ENCODE measurements at places on chromosomes 1 and 21.

GRCh38 chr1:164592634-164593033 lies 33.6 kb downstream of the PBX1 start:
- no peak for DNase-seq

- no peak for DNase-seq
Observed at GRCh38 chr1:240823357-240823756, 211.4 kb upstream of the GREM2 start.

GRCh38 chr1:153355445-153356071 lies 2.1 kb upstream of the S100A9 start:
- DNase-seq, result peak; percentile 58

DNA sequence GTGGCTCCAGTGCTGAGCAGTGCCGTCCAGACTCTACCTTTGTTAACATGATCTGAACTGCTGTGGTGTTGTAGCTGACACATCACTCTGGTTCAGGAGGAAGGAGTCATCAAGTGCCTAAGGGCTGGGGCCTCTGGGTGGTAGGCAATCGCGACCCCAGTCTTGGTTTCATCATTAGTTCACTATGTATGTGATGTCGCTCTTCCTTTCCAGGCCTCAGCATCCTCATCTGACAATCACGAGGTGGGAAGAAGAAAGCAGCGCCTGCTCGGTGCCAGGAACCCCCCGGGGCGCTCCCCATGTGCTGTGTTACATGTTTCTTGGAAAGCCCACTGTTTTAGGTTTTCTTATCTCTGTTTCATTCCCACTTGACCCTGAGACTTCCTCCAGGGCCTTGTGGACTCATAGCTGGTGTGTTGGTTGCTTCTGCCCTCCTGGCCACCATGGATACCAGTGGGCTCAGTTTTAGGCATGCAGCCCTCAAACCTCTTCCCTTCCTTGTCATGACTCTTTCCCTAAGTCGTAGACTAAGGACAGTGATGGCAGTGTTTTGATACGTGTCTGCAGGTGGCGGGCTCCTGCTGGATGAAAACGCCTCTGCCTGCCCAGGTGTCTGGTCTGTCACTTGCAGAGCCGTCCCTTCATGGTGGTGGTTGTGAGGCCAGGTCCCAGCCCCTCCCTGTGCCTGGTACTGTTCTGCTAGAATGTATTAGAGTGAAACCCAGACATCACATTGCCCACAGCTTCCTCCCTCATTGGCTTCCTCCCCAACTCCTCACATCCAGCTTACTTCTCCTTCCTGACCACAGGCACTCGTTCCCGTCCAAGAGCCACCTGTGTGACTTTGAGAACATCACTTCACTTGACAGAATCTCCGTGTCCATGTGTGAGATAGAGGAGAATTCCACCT lies 17.2 kb upstream of the FOXO6 start:
- DNase-seq, result no peak

DNA sequence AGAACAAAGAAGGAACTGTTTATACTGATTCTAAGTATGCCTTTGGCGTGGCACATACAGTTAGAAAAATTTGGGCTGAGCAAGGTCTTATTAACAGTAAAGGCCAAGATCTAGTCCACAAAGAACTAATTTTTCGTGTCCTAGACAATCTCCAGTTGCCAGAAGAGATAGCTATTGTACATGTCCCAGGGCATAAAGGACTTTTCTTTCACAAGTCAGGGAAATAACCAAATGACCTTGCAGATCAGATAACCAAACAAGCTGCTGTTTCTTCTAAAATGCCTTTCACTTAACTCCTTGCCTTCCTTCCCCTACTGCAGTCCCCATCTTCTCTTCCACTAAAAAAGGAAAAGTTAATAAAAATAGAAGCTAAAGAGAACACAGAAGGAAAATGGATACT lies 4.0 kb downstream of the TEX50 start:
- DNase-seq, result no peak

DNA sequence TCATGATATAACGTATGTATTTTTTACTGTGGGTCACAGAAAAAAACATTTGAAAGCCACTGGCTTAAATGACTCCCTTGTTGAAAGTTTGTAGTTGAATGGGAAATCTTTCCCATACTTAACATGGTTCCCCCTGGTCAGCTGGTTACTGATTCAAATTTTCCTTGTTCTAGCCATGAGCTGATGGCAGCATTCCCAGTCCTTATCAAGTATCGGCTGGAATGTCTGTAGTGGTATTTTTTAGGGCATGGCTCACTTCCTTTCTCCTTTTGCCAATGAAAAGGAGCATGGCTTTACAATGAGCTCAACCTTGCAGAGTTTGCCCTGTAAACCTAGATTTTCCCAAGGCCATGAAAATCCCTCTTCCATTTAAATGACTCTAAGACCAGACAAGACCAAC lies 55.7 kb downstream of the GIPC2 start:
- peak; percentile 15 for DNase-seq

DNA sequence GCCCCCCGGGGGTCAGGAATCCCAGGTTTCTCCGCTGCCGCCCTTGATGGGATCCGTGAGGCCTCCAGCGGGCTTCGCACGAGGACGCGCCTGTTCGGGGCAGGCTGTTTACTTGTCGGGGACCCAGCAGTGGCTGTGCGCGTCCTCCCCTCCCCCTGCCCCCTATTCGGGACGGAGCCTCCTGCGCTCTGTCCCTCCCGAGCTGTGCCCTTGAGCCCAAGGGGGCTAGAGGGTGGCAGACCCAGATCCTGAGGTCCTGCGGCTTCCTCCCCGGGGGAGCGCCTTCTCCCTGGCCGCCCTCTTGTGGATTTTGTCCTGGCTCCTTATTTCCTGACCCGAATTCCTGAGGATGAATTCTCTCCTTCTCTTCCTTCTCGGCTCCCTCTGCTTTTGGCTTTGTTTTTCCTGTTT lies 38.4 kb downstream of the PIK3CD start:
- DNase-seq, result no peak

DNA sequence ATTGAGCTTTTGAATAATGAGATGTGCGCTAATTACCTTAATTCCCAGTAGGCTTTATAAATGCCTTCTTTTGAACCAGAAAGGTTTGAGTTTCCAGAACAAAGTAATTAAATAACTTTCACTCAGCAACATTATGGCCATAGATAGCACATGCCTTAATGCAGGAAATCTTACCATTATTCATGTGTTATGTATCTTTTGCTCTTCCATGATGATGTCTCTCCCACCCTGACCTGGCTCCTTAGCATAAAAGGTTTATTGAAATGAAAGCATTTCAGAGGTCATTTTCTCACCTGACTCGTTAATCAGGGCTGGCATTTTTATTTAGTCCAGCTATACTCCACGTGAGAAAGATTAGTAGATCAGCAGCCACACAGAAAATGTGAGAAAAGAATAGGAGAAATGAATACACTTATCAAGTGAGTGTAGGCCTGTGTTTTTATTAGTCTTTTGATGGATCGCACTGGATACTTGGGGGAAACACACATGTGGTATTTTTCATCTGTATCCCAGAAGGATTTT lies 180.2 kb downstream of the ATP6V1G3 start:
- DNase-seq, result no peak

DNA sequence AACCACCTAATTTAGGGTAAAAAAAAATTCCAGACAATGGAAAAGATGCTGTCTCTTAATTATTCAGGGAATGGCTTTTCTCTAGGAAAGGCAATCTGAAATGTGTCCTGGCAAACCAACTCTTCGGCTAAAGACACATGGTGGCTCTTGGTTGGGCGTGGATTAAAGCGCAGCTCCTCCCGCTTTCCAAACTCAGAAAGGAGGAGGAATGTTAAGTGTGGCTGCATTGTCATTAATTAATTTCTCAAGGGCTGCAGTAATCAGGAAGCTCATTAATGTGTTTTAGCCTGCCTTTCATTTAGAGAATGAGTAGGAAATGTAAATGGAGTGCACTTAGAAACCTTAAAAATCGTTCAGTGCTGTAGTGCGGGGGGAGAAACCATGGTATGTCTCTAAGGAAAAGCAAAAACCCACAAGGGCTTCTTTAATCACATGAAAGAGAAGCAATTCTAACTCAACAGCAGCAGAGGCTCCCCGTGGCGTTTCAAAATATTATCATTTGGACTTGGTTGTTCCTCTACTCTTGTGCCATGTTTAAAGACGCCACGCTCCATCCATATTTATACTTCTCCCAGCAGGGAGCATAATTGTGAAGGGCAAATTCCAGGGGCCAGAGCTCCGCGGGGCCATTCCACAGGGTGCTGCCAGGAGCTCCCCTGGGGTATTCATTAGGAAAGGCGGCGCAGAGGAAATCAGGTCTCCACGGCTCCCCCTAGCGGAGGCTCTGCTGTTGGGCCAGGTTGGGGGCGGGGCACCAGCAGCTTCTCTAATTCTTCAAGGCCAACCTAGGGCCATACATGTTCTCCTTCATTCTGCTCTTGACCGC lies 91.9 kb upstream of the SSX2IP start:
- DNase-seq, result peak; percentile 57

- DNase-seq, result no peak
Observed at GRCh38 chr1:222004784-222005183, 262.9 kb upstream of the DUSP10 start.

GRCh38 chr21:19785941-19786340 lies 1212.3 kb upstream of the NCAM2 start:
- DNase-seq, result no peak

- DNase-seq, result no peak
Observed at GRCh38 chr1:3586986-3587759, 24.1 kb downstream of the MEGF6 start.

DNA sequence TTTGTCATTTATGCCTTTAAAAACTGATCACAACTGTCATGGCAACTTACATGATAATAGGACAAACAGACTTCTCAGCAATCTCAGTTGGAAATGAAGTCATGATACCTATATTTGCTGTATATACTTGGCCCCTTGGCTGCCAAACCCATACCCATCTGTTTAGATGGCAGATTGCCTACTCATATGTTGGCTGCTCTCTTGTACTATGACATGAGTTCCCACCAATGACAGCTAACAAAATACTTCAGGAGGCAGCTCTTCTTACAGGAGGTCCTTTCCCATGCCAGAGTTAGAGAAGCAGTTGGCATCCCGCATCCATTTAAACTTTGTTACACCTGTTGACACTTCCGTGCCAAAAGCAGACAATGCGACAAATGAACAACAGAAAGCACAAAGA lies 603.1 kb upstream of the ADGRL2 start:
- no peak for DNase-seq

DNA sequence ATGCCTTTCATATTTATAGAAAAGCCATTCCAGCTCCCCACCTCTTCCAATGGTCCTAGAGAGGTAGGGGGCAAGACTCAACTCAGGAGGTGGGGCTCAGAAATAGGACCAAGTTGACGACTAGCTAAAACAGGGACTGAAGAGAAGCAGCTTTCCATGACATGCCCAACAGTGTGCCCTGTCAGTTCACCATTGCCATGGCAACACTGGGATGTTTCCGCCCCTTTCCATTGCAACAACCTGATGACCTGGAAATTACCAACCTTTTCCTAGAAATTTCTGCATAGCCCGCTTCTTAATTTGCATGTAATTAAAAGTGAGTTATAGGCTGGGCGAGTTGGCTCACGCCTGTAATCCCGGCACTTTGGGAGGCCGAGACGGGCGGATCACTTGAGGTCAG lies 22.4 kb upstream of the INTS3 start:
- no peak for DNase-seq

DNA sequence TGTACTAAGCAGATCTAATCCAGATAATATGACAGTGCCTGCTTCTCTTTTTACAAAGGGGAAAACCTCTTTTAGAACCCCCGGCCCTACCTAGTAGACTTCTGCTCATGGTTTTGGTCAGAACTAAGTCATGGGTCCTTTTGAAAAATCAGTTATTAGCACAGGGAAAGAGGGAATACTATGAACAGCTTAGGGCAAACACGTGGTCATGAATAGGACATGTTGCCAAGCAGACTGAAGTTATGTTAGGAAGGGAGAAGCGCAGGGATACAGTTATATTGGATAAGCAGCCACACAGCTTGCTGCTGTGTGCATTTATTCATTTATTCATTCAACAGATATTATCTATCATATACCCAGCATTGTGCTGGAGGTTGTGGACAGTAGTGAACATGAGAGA lies 25.3 kb upstream of the IGSF3 start:
- no peak for DNase-seq

- DNase-seq, result no peak
Observed at GRCh38 chr21:22880573-22880972, 1882.4 kb downstream of the NCAM2 start.

DNA sequence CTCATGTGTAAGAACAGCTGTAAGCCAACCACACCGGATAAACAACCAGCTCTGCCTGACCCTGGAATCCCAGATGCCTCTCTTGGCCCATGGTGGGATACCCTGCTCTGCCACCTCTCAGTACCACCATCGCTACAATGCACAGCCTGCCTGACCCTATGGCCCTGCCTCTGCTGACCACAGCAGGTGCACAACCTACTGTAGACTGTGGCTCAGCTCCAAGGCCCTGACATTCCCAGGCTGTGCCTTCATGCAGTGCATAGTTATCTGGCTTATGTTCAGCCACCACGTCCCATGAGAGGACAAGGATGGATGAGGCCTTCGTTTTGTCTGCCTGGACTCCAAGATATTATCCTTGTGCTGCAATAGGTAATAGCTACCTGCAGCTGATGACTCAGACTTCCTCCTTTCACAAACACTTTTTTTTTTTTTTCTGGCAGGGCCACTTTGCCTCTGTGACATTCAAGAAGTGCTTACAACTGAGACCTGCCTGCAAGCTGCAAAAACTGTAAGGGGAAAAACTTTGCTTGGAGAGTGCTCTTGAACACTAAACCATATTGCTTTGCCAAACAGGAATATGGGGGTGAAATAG lies 177.7 kb downstream of the URB2 start:
- DNase-seq, result no peak

- DNase-seq, result no peak
Observed at GRCh38 chr1:95957748-95958147, 723.7 kb downstream of the RWDD3 start.

DNA sequence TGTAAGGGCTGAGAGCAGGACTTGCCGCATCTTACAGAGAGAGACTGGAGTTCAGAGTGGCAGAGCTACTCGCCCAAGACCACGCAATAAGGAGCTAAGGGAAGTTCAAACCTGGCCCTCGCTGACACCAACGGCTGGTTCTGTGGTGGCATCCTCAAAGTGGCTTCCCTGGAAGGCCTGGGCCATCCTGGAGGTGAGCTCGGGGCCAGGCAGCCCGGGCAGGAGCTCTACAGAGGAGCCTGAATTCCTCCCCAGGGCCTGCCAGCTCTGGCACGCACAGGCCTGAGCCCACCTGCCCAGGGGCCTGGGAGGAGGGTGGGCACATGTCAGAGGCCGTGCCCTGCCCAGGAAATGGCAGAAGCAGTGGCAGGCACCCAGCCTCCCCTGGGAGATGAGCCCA lies 68.6 kb downstream of the MEGF6 start:
- no peak for DNase-seq

DNA sequence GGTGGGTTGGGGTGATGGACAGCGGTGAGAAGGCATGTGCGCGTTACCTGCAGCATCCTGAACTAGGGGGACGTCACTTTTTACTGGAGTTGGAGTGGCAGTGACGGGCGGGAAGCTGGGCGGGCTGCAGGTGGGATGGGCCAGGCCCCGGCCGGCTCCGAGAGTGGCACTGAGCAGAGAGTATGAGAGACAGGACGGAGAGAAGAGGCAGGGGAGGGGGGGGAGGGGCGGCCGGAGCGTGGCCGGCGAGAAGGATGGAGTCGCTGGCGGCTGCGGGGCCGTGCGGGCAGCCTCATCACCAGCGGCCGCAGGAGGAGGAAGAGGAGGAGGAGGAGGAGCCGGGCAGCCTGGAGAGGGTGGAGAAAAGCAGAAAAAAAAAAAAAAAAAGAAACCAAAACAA lies 154.5 kb downstream of the CASZ1 start:
- no peak for DNase-seq

GRCh38 chr1:160726498-160727315 lies 12.3 kb upstream of the SLAMF7 start:
- peak; percentile 49 for DNase-seq
